Large intestine (tissue), 12 donors: ENCODE measurements at places on chromosomes 3 and 15. TPM values are rescaled to one million over a fixed set of nuclear protein-coding genes. Genes with fewer than 3 reads are reported as not detected.
A peak's percentile ranks its signal among the peaks of the same experiment; 100 is the strongest.

DNA sequence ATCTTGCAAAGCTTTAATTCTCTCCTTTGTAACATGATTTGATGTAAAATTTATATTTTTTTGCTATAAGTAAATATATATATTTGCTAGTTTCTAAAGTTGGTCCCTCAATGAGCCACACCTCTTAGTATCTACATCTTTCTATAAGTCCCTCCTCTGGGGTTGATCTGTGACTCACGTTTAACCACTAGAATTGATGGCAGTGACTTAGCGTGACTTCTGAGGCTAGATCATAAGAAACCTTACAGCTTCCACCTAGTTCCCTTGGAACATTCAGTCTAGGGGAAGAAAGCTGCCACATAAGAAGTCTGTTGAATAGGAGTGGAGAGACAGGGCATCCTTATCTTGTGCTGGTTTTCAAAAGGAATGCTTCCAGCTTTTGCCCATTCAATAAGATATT, 56.6 kb upstream of the TNIK start:
- no peaks in the 10 kb centered on the region for H3K27me3 ChIP-seq
- no peak overlapping the region for H3K4me3 ChIP-seq
- no peaks in the 10 kb centered on the region for H3K4me1 ChIP-seq
- DNase-seq = no peak

DNA sequence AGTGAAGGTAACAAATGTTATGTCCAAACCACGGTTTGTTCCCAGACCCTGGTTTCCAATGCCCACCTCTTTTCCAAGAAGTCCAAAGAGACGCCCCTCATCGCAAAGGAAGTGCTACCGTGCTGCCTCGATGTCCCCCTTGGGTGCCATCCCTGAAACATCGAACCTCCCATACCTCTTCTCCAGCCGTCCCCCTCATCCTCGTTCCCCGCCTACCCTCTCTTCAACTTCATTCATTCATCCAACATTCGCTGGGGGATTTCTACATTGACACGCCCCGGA, 467 bp downstream of the TIPIN start:
- H3K4me1 ChIP-seq = peaks cover 12% of the 10 kb centered on the region
- peak overlapping the region; percentile 50 for H3K27ac ChIP-seq
- peak overlapping the region; percentile 67 for H3K4me3 ChIP-seq
- H3K27me3 ChIP-seq = no peaks in the 10 kb centered on the region
- no peak for DNase-seq

DNA sequence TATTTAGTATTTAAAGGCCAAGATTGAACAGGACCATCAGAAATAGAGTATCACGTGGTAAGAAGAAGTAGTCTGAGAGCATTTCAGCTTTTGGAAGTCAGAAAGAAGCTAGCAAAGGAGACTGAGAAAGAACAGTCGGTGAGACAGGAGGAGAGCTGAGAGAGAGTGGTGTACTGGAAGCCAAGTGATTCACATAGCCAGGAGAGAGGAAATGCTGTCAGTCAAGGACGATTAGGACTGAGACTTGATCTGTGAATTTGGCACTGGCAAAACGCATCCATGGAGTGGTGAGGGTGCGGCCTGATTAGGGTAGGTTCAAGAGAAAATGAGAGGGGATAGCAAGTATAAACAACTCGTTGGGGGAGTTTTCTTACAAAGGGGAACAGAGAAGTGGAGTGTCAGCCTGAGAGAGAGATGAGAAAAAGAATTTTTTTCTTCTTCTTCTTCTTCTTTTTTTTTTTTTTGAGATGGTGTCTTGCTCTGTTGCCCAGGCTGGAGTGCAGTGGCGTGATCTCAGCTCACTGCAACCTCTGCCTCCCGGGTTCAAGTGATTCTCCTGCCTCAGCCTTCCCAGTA, 44.9 kb downstream of the CHD2 start:
- H3K36me3 ChIP-seq = peaks cover 85% of the 10 kb centered on the region
- no peak for DNase-seq
- no peaks in the 10 kb centered on the region for H3K27me3 ChIP-seq

- no peaks in the 10 kb centered on the region for H3K27me3 ChIP-seq
- no peak for DNase-seq
- peaks cover 51% of the 10 kb centered on the region for H3K4me1 ChIP-seq
- H3K27ac ChIP-seq = peak overlapping the region; percentile 96
Measured at GRCh38 chr3:52280050-52280461, 1.6 kb upstream of the WDR82 start.

The GUCA1C gene
- polyA plus RNA-seq = not detected

GRCh38 chr3:192902549-192902948, 15.1 kb downstream of the MB21D2 start:
- DNase-seq = peak; percentile 72
- peaks cover 31% of the 10 kb centered on the region for H3K4me1 ChIP-seq
- H3K27ac ChIP-seq = peak overlapping the region; percentile 72
- no peak overlapping the region for H3K4me3 ChIP-seq
- no peaks in the 10 kb centered on the region for H3K36me3 ChIP-seq

DNA sequence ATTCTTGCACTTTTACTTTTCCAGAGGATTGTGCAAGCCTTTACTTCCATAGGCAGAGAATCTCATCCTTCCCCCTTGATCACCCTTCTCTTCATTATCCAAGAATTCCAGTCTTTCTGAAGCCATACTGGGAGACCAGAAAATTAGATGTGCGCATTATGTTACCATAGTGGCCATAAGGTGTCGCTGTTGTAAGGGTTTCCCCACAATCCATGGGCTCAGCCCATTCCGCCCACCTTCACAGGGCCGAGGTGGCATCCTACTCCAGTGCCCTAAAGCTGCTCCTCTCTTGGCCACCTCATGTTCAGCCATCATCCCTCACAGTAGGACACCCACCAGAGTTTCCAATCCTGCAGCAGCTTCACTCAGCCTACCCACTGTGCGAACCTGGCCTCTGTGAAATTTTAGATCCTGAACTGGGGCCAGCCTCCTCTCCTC, 35.0 kb downstream of the CTSH start:
- no peaks in the 10 kb centered on the region for H3K4me1 ChIP-seq
- no peak overlapping the region for H3K27ac ChIP-seq
- DNase-seq = peak; percentile 32
- no peaks in the 10 kb centered on the region for H3K27me3 ChIP-seq
- H3K4me3 ChIP-seq = no peak overlapping the region

DNA sequence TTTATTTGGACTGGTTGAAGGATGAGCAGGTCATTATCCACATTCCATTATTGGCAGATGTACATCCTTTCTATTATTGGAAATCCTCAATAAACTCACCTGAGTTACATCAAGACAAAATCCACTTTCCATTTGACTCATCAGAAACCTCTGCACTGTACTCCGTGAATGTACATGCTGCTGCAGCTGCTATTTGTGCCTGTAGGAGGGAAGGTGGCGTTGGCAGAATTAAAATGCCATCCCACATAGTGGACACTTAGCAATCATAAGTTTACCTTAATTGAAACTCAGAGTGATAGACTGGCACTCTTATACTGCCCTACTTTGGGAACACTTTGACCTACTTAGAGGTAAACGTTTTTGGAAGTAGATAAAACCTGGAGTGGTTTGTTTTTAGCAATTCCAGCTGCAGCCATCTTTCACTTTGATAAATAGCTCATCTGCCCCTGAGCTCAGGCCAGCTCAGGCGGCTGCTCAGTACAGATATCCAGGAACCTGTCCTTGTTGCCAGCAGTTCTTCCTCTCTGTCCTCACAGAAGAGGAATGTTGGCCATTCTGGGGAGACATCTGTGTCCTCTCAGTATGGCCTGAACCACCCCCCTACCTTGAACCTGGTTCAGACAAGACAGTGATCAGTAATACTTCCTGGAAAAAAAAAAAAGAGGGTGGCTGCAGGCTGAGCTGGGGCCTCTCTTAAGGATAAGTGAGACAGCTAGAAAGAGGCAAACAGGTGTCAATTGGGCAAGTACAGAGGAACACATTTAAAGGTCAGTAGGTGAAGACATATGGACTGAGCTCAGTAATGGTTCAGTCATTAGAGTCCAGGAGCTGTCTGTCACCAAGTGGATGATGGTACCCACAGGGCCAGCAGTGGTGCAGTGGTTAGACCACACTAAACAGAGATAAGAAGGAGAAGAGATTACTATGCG, 153.4 kb upstream of the UMPS start:
- no peaks in the 10 kb centered on the region for H3K27me3 ChIP-seq
- no peaks in the 10 kb centered on the region for H3K36me3 ChIP-seq
- no peak for DNase-seq
- peaks cover 2% of the 10 kb centered on the region for H3K4me1 ChIP-seq
- H3K4me3 ChIP-seq = no peak overlapping the region
- H3K27ac ChIP-seq = no peak overlapping the region

DNA sequence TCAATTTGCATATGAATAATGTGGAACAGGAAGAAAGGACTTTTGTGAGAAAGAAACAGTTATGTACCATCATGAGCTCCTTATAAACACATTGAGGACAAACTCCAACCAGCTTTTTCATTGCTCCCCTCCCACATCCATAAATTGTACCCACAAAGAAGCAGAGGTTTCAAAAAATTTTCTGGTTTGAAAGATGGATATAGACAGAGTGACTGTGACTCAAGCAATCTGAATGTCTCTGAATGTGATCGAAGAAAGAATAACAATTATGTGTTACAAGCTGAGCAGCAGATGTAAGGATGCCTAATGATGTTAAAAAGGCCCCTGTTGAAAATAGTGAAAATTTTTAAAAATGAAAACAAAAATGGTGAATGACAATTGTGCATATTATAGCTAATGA, 127.4 kb downstream of the TFG start:
- no peaks in the 10 kb centered on the region for H3K36me3 ChIP-seq
- no peaks in the 10 kb centered on the region for H3K4me1 ChIP-seq
- no peak for DNase-seq

DNA sequence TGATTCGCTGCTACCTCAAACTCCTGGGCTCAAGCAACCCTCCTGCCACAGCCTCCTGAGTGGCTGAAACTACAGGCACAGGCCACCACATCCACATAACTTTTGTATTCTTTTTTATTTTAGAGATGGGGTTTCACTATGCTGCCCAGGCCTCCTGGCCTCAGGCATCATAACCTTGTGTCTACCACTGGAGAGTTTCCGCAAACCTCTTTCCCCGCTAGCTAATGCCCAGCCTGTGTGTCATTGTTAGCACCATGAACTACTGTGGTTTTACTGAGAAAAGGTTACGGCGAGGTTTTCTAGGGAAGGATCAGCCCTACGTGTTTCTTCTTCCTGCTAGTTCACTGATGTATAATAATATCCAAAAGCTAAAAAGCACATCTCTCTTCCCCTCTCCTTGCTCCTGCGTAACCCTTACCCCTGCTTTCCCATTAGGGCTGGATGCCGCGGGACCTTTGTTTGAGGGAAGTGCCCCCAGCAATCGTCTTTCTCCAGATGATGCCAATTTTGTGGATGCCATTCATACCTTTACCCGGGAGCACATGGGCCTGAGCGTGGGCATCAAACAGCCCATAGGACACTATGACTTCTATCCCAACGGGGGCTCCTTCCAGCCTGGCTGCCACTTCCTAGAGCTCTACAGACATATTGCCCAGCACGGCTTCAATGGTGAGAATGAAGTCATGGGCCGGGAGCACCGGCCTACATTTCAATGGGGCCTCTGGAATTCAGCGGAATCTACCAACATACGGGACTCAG, 113.7 kb downstream of the LIPC start:
- DNase-seq = no peak
- H3K27ac ChIP-seq = no peak overlapping the region
- no peak overlapping the region for H3K4me3 ChIP-seq
- no peaks in the 10 kb centered on the region for H3K27me3 ChIP-seq
- H3K36me3 ChIP-seq = no peaks in the 10 kb centered on the region

DNA sequence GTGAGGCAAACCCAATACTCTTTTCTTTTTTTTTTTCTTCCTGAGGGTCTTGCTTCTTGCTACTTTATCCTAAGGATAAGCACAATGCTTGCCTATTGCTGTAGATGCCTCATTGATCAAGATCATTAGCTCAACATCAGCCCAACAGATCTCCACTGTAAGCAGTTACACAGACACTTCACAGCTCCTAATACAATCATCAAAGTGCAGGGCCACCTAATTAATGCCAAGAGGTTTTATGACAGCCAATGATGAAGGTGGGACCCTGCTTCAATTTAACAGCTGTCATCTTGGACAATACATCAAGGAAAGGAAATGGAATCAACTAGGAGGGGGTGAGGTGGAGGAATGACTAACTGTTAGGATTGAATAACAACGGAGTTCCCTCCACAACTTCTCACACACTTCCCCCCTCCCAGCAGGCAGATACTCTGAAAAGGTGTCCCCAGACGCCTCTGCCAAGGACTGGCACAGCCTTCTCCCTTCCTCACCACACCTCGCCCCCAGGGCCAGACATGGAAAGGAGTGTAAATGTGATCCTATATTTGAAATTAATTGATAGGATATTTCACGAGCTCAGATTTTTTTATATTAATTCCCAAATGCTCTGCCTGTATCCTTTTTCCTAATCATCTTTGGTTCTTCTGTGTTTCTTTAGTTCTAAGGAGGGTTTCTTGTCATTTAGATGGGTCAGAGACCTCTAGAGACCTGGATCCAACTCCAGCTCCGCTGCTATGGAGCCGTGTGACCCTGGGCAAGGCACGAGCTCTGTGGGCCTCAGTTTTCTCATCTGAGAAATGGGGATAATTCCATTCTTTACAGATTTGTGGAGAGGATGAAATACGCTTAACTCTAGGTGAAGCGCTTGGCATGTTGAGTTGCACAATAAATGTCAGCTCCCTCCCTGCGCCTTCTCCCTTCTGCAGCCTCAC, 1.2 kb downstream of the DCLK3 start:
- peaks cover 73% of the 10 kb centered on the region for H3K27me3 ChIP-seq
- H3K27ac ChIP-seq = no peak overlapping the region
- H3K4me3 ChIP-seq = peak overlapping the region; percentile 26

The PCYT1A gene
- polyA plus RNA-seq = 54.4 TPM

The DAZL gene
- polyA plus RNA-seq = not detected

DNA sequence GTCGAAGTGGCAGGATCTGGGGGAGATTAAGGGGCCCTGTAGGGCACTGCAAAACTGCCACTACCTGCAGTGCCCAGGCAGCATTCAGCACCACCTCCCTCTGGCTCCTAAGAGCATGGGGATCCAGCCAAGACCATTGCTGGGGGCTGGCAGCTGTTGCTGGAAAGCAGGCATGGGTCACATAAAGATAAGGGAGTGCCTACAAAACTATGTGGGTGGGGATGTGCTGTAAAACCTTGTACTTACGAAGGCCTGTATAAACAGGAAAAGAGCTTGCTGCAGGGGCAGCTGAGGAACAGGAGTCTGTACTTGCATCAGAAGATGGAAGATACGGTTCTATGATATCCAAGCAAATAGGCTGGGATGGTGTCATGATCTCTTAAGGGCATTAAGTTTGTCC, 27.1 kb downstream of the IL20RB start:
- no peak overlapping the region for H3K27ac ChIP-seq
- peak; percentile 74 for DNase-seq
- peaks cover 22% of the 10 kb centered on the region for H3K4me1 ChIP-seq

- H3K27me3 ChIP-seq = no peaks in the 10 kb centered on the region
- no peaks in the 10 kb centered on the region for H3K36me3 ChIP-seq
- no peak overlapping the region for H3K4me3 ChIP-seq
- peak; percentile 75 for DNase-seq
- H3K27ac ChIP-seq = peak overlapping the region; percentile 66
Measured at GRCh38 chr15:47998619-47999019, 122.2 kb upstream of the SLC24A5 start.

The PARP15 gene
- polyA plus RNA-seq = 1.5 TPM
